ENCODE measurements at places on chromosomes 1 and 21. TPM values are rescaled to one million over a fixed set of nuclear protein-coding genes. Genes with fewer than 3 reads are reported as not detected.

The S100A7A gene
- not detected for total RNA-seq

The LRRC71 gene
- not detected for total RNA-seq

The HRNR gene
- total RNA-seq, result not detected

The CD5L gene
- total RNA-seq, result not detected

- DNase-seq, result no peak
Measured at GRCh38 chr1:31414980-31415370, 2.0 kb downstream of the SERINC2 start.

DNA sequence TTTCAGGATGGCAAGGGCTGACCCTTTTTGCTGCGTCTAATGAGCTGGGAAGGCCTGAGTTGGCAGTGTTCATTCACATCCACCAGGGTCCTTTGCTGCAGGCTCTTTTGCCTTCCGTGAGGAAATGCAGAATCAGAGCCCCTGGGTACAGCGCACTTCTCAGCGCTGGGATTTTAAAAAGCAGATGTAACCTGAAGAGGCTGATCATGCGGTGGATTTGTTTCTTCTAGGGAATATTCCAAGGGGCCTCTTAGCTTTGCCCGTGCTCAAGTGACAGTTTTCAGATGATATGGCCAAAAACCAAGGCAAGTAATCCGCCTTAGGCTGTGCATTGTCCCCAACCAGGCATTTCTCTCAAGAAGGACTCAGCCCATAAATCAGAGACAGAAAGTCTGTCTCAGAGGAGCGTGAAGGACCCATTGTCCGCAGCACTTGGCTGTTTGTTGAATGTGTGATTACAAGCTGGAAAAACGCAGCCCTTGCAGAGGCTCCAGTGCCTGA lies 237.6 kb downstream of the PTPRC start:
- DNase-seq, result no peak

DNA sequence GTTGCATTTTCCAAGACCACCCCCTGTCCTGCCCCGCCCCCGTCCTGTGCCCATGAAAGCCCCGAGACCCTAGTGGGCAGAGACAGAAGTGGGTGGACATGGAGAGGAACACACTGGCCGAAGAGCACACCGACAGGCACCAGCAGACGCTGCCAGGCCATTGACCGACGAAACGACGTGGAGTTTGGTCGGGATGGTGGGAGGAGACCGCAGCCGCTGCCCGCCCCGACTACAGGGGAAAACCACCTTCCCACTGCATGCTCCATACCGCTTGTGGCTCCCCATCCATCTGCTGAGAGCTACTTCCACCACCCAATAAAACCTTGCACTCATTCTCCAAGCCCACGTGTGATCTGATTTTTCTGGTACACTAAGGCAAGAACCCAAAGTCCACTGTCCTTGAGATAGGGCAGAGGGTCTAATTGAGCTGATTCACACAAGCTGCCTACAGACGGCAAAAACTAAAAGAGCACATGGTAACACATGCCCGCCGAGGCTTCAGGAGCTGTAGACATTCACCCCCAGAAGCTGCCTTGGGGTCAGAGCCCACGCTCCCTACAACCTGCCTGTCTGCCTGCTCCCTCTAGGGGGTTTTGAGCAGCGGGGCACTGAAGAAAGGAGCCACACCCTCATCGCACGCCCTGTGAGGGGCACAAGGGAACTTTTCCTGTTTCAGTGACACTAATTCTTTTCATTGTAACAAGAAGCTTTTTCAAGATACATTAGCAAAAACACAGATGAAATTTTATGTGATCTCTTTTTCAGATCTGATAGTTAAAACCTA lies 81.2 kb upstream of the RAB3GAP2 start:
- DNase-seq, result no peak

- no peak for DNase-seq
Measured at GRCh38 chr1:121445679-121446078, 260.9 kb downstream of the SRGAP2C start.

Measured in naive thymus-derived CD4-positive, alpha-beta T cell (primary cell).